ENCODE measurements at places on chromosomes 2 and 18.

DNA sequence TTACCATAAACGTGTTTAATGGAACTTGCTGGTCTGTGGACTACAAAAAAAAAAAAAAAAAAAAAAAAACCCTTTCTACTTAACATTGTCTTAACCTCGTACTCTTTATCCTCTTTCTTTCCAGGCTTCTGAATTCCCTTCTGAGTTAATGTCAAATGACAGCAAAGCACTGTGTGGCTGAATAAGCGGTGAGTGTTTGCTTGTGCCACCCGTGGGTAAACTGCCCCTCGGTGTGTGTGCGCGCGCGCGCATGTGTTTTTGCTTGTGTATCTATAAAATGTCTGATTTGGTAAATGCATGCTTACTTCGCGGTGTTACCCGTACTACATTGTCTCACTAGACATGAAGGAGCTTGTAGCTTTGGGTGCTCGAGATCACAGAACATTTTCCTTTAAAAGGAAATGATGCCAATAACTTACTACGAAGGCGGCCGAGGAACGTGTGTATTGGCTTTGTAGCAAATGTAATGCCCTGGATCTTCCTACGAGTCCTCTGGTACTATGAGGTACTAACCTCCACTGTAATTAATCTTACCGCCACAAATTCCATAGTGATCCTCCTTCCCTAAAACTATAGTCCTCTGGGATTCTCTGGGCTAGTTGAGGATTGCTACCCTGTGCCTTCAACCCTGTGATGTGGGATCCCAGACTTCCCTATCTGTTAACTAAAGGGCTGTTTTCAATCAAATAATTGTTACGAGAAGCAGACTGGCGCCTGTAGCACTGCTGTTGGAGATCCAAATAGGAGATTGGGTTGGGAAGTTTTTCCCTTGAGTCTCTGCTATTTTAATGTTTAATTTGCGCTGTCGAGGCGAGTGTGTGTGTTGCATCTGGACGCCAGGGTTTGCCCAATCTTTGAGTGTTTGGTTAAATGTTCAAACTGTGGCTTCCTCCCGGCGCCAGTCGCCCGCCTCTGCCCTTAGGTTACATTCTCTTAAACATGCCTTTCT lies 1.1 kb downstream of the ID2 start:
- no peak for DNase-seq

DNA sequence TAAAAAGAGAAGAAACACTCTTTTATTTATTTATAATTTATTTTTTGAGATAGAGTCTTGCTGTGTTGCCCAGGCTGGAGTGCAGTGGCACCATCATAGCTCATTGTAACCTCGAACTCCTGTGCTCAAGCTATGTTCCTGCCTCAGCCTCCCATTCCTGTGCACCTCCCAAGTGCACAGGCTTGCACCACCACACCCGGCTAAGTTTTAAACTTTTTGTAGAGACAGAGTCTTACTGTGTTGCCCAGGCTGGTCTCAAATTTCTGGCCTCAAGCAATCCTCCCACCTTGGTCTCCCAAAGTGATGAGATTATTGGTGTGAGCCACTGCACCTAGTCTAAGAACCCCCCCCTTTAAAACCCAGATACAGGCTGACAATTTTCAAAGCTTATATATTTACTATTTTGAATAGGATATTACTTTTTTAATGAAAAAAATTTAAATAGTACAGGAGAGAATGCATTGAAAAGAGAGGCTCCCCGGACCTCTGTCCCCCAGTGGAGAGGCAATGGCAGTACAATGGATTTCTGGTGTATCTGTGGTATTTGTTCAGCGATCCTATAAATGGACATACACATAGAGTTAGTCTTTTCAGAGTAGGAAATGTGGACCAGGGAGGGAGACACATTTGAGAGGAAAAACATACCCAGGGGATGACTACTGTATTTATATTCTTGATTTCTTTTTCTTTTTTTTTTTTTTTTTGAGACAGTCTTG lies 48.1 kb upstream of the CNOT11 start:
- no peak for DNase-seq

DNA sequence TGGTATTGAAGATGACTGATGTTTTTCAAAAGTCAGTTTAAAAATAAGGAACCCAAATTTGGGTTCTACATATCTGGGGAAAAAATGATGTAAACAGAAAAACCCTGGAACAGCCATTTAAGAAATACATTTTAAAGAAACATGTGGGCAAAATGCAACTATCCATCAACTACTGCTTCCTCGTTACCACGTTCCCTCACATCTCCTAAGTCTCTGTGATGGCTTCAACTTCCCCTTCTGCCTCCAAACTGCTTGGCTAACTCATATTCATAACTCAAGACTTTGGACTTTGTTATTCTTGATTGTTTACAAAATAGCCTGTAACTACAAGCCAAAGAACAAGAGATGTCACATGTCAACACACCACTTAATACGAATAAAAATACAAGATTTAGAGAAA lies 116.3 kb downstream of the DYM start:
- no peak for DNase-seq

GRCh38 chr2:60934165-60934722 lies 52.9 kb downstream of the REL start:
- no peak for DNase-seq

GRCh38 chr2:113225263-113226259 lies 51.8 kb downstream of the PSD4 start:
- no peak for DNase-seq

GRCh38 chr2:10680214-10680613 lies 9.6 kb downstream of the NOL10 start:
- no peak for DNase-seq

DNA sequence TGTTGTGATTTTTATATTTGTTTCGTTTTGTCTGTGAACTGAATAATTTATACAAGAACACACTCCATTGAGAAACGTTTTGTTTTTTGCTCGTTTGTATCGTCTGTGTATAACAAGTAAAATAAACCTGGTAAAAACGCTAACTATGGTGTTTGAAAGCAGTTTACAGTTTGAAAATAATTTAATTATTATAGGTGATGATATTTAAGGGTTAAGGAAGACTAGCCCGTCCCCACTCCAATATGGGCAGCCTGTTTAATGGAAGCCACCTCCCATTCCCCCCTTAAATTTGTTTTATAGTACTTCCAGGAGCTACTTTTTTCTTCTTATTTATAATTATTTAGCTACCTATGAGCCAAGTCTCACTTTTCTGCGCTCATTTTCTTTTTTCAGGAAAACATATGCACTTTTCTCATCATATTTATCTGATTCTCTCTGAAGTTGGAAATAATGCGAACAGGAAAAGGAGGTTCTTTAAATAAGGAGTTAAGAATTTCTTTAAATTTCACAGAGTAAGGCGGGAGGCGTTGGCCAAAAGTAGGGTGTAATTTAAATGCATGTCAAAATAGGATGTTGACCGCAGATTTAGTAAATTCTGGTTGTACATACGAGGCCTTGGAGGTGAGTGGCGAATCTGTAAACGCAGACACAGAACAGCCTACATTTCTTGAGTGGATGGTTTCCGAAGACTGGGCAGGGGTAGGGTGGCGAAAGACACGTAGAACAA lies 9.8 kb downstream of the TBR1 start:
- no peak for DNase-seq

DNA sequence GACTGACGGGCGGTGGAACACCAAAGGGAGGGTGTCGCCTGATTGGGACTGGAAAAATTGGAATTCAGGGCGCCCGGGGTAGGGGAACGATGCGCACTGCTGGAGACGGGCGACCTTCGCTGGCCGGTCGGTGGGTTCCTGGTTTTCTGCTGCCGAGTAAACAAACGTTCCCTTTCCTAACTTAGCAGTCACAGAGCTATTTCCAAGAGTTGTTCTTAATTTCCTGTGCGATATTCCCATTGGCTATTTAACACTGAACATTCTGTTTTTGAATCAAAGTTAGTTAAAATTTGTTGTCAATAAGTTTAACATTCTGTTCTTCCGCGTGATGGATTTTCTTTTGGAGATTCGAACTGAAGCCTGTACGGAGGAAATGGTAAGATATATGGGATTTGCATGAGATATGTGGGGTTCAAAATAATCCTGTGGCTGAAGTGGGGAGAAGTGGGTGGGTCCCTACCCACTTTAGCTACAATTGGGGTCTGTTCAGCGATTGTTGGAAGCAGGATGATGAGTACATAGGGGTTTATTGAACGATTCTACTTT lies 862 bp downstream of the C18orf54 start:
- DNase-seq: no peak

DNA sequence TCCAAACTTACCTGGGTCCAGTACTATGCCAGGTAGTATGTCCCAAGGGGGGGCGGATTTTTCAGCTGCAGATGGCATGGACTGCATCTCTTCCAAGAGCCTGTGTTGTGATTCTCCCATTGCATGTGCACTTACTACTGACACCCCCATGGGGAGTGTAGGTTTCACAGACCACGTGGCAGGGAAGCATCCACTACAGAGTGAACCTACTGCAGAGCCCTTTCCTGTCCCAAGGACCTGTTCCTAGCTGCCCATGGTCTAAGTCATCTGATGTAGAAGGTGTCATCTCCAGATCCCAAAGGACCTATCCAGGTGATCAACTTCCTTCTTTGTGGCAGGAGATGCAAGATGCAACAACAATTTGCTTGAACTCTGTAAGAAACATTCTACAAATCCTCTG lies 9.9 kb upstream of the SULT1C3 start:
- DNase-seq: no peak

- no peak for DNase-seq
Measured at GRCh38 chr18:34001376-34001775, 223.3 kb downstream of the NOL4 start.

DNA sequence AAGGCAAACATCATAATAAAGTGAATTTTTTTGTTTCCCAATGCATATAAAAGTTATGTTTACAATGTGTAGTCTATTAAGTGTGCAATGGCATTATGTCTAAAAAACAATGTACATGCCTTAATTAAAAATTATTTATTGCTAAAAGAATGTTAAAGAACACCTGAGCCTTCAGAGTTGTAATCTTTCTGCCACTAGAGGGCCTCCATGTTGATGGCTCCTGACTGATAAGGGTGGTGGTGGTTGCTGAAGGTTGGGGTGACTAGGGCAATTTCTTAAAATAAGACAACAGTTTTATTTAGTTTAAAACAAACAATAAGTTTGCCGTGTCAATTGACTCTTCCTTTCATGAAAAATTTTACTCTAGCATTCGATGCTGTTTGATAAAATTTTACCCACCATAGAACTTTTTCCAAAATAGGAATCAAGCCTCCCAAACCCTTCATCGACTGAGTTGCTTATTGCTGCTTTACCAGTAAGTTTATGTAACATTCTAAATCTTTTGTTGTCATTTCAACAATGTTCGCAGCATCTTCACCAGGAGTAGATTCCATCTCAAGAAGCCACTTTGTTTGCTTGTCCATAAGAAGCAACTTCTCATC lies 32.3 kb downstream of the MAP3K2 start:
- DNase-seq: no peak

DNA sequence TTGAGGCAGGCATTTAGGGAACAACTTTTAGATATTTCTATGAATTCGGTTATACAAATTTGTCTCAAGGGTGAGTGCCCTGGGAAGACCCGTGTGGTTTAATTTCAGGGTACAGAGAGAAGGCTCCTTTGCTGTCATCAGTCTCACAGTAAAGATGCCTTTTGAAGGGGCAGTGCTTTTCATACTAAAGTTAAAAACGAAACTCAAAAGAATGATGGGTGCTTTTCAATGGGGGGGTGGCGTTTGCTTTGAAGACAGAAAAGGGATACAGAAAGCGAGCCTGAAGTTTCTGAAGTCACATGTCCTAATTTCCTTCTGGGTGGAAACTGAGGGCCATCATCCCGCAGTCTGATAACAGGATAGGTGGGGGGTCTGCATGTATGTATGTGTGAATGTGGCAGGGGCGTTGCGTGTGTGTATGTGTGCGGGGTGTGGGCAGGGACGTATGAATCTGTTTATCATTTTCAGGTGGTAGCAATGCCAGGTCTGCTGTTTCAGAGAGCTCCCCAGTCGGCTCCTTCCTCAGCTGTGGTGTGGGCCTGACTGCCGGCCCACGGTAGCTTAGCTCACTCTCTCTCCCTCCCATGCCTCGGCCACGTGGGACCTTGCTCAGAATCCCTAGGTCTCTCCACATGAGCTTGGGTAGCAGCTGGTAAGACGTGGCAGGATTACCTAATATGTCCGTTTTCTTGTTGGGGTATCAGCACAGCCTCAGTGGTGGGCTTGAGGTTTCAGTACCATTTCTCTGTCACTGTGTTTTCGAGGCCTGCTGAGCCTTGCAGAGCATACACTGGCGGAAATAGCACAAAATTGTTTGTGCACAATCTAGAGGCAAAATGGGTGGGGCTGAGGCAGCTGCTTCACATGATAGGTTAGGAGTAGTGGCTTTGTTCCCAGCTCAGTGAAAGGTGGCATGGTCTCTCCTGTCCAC lies 32.7 kb downstream of the ARHGAP25 start:
- DNase-seq: no peak

- no peak for DNase-seq
Measured at GRCh38 chr18:45109706-45110105, 429.0 kb downstream of the SETBP1 start.

- DNase-seq: no peak
Measured at GRCh38 chr2:9982248-9982647, 30.8 kb downstream of the GRHL1 start.

GRCh38 chr18:39167990-39168389 lies 1602.4 kb upstream of the CELF4 start:
- DNase-seq: no peak

- DNase-seq: no peak
Measured at GRCh38 chr2:74618410-74619083, 29.6 kb downstream of the M1AP start.

DNA sequence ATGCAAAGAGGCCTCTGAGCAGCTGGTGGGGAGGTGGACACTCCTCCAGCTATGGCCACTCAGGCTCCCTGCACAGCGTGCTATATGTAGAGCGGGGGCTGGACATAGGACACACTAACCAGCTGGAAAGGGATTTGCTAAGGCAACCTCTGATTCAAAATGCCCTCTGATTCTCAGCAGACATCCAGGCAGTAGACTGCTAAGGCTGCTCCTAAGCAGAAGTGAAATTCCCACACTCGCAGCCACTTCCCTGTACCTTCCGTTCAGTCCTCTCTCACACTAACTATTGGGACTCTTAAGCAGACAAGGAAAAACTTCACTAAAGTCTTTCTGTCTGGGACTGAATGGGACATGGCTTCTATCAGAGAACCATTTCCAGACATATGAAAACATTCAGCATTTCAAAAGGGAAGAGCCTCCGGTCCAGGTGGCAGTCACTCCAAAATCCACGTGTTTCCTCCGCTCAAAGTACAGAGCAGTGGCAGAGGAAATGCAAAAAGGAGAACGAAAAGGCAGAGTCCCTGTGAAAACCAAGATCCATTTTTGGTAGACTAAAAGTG lies 265.8 kb downstream of the TTC32 start:
- no peak for DNase-seq

- no peak for DNase-seq
Measured at GRCh38 chr2:85743304-85743978, 10.3 kb upstream of the ATOH8 start.

DNA sequence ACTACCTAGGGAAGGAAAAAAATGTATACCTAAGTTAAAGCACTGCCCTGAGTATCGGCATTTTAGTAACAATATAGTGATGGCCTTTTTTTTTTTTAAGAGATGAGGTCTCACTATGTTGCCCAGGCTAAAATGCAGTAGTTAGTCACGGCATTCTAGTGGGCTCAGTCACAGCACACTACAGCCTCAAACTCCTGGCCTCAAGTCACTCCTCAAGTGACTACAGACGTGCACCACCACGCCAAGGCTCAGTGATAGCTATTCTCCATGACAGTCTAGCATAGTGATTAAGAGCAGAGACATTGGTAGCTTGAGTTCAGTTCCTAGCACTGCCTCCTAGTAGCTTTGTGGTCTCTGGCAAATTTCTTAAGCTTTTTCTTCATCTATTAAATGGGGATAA lies 27.6 kb downstream of the UBXN2A start:
- DNase-seq: no peak

Measured in left forelimb (tissue), 1 donor.